Stimulated activated CD4-positive, alpha-beta T cell treated with anti-CD3 and anti-CD28 coated beads, TNF-alpha, amount 100 ng/mL, for 24 hours (primary cell): ENCODE measurements at places on chromosomes 1 and 21.

- peak; percentile 0 for DNase-seq
Measured at GRCh38 chr21:32886339-32886738, 114.8 kb upstream of the PAXBP1 start.

DNA sequence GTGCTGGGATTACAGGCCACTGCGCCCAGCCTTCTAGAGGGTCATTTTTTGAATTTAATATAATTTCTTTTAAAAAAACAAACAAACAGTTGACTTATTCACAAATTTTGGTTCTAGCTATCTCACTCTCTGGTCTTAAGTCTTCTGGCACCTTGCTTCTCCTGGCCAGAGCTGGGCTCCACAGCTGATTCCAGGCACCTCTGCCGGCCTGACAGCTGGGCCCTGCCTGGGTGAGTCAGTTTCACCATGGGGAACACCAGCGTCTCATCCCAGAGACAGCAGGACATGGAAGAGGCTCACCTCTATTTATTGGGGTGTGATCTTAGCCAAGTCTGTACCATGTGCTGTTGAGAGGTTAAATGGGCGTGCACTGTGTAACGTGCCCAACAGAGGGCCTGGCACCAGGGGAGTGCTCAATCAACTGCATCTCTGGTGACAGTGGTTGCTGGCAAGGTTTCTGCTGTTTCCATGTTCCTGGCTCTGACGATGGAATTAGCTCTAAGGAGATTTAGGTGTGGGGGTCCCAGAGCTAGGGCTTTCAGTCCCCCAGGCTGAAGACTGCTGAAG, 956 bp downstream of the CPLANE2 start:
- DNase-seq = no peak

DNA sequence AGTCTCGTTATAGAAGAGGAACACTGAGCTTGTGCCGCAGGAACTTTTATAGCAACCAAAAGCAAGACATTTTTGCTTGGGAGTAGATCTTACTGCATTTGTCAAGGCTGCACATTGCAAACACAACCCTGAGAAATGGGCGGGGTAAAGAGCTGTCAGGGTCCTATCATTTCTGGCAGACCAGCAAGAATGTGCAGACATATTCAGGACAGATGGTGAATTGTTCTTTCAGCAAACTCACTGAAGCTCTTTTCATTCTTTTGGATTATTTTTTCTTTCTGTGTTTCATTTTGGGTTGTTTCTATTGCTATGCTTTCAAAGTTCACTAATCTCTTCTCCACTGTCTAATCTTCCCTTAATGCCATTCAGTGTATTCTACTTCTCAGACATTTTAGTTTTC, 5.1 kb upstream of the ACTN2 start:
- no peak for DNase-seq

- DNase-seq = no peak
Measured at GRCh38 chr1:97668945-97669344, 251.9 kb downstream of the DPYD start.

- DNase-seq = no peak
Measured at GRCh38 chr1:194658090-194658439, 1471.7 kb upstream of the B3GALT2 start.

GRCh38 chr1:185398022-185398421, 81.0 kb upstream of the IVNS1ABP start:
- DNase-seq = no peak

DNA sequence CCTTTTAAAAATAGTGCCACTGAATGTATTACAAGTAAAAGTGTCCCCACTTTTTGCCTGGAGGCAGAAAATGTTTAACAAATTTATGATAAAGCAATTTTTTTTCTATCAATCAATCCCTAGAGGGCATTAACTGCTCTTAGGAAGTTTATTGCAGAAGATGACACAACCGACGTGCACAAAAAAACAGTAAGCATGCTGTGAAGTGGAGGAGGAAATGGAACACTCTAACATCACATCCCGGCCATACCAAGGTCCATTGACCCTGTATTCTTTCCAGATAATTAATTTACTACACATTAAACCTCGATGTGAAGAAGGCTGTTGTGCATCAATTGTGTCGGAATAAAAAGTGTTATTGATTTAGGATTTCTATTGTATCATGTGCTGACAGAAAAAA, 264.9 kb upstream of the NR5A2 start:
- DNase-seq = no peak
